ENCODE measurements at places on chromosomes 11 and 22.

DNA sequence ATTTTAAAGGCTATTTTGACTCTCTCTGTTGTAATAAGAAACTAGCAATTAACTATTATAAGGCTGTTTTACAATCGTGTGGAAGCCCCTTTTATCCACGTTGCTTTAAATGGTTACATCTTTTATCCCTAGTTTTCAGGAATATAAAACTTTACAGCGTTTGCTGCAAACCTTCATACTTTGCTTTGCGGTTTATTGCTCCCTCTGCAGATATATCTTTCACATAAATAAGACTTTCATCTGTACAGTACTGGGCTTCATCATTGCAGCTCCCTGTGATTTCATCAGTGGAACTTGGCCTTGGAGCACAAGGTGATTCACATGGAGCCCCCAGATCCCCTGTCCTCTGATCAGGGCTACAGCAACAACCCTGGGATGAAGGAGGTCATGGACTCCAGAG is 25.6 kb downstream of the HTR3A start:
- no peak for DNase-seq

DNA sequence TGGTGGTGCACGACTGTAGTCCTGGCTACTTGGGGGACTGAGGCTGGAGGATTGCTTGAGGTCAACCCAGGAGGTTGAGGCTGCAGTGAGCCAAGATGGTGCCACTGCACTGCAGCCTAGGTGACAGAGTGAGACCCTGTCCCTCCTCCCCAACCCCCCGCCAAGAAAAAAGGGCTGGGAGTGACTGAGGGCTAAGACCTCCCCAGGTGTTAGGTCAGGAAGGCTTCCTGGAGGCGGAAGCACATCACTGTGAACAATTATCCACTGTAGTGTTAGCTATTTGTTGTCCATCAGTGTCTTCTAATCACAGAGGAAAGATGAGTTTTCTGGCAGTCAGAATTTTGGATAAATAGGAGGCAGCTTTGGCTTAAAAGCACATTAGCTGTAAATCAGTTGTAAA is 8.8 kb downstream of the YDJC start:
- DNase-seq: no peak

DNA sequence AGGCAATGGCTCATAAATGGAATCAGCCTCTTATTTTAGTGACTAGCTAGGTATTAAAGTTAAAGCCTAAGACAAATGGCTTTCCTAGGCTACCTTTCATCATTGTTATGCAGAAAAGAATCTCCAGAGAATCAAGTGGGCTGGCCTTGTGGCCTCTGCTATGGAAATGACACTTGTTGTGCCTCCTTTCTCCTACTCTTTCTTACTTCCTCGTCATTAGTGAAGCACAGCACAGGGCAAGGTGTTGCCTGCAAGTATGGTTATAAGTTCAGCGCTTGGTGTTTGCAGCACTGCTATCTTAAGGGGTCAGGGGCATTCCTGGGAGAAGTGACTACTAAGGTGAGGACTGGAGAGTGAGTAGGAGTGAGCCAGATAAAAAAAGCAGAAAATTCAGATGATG is 45.4 kb upstream of the GLYATL1 start:
- DNase-seq: no peak

GRCh38 chr11:37320921-37321320 is 722.9 kb upstream of the RAG2 start:
- DNase-seq: no peak

- DNase-seq: no peak
Observed at GRCh38 chr11:19377881-19378280, 137.1 kb upstream of the E2F8 start.

- no peak for DNase-seq
Observed at GRCh38 chr11:131095511-131096185, 179.4 kb upstream of the SNX19 start.
